A549 (cell line): ENCODE measurements at places on chromosomes 16 and 17.

- DNase-seq: no peak
Measured at GRCh38 chr17:15513856-15514459, 46.5 kb upstream of the CDRT4 start.

DNA sequence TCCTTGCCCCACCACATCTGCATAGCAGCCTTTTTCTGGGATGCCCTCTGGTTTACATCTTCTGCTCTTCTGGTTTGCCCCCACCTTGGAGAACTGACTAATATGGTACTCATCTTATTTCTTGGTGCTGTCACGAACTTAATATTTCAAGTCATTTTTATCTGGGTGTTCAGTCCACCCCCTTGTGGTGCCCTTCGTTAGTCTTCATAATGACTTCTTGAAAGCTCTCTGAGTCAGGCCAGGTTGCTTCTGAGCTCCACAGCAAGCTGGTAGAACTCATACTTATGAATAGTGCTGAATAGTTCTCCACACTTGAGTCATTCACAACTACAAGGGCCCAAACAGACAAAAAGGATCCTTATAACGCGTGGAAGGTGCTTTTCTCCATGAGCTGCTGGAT lies 35.8 kb upstream of the TEKT3 start:
- DNase-seq: no peak

DNA sequence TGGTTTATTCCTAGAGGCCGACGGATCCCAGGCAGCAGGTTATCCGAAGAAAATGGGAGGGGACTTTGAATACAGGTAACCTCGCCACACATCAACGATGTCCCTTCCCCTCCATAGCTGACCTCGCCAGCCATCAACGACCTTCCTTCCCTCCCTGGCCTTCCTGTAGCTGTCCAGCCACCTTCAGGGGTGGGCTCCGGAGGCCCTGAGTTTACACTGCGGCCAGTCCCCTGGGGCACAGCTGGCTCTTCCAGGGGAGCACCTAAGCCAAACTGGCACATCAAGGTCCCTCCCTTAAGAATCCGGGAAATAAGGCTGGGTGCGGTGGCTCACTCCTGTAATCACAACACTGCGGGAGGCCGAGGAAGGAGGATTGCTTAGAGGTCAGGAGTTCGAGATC lies 10.1 kb upstream of the RPH3AL start:
- no peak for DNase-seq

- no peak for DNase-seq
Measured at GRCh38 chr16:56298116-56298515, 106.8 kb downstream of the GNAO1 start.

GRCh38 chr17:69523244-69523861 lies 108.9 kb downstream of the MAP2K6 start:
- peak; percentile 28 for DNase-seq

DNA sequence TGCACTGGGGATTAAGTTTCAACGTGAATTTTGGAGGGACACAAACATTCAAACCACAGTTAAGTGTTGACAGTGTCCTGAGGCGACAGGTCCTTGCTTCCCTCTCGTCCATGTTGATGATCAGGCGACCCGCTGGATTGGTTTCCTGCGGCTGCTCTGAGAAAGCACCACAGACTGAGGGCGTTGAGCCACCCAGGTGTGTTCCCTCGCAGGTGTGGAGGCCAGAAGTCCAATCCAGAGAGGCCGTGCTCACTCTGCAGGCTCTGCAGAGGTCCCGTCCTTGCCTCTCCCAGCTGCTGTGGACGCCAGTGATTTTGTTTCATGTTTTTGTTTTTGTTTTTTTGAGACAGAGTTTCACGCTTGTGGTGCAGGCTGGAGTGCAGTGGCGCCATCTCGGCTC lies 22.4 kb upstream of the CBX2 start:
- no peak for DNase-seq

- DNase-seq: peak; percentile 34
Measured at GRCh38 chr17:5468075-5468473, 708 bp downstream of the DHX33 start.

DNA sequence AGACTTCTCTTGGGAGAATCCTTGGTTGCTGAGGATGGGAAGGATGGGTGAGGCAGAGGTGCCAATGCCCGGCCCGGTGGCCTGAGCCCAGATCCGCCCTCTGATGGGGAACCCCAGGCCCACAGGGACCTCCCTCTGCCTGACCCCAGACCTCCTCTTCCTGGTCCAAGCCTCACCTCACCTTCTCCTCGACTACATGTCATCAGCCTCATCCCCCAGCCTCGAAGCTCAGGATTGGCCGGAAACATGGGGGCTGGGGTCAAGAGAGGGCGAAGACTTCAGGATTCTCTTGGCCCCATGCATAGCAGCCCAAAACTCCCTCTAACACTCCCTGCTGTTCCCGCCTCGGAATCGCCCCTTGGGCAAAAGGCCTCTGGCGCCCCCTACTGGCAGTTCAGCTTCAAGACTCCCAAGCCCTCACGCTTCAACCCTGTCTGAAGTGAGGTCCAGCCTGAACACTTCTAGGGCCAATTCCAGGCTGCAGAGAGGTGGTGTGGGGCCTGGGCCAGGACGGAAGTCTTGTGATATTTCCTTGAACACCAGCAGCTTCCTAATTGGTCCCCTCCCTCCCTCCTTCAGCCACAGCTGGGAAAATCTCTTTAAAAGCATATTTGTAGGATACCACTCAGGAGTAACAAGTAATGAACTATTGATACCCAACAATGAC lies 47.2 kb downstream of the ARHGAP27 start:
- peak; percentile 94 for DNase-seq

GRCh38 chr16:84700446-84701300 lies 873 bp downstream of the USP10 start:
- DNase-seq: peak; percentile 29

- DNase-seq: no peak
Measured at GRCh38 chr16:55488306-55488705, 9.3 kb downstream of the MMP2 start.

GRCh38 chr16:4628283-4628682 lies 3.7 kb downstream of the MGRN1 start:
- DNase-seq: no peak

DNA sequence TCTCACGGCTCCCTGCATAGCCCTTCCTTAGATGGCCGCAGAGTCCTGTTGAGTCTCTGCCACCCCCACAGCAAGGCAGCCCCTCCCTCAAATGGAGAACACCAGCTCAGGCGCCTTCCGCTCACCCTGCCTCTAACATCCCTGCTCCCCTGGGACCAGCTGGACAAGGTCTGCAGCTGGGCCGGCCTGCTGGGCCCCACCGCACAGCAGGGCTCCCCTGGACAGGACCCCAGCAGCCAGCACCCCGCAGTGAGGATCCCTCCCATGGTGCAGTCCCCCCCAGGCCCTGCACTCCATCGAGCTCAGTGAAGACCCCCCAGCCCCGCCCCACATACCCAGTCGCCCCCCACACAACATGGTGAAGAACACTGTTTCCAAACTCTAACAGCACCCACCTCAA lies 10.2 kb downstream of the ATP2A3 start:
- DNase-seq: no peak

GRCh38 chr16:78446486-78446885 lies 347.0 kb downstream of the WWOX start:
- no peak for DNase-seq

DNA sequence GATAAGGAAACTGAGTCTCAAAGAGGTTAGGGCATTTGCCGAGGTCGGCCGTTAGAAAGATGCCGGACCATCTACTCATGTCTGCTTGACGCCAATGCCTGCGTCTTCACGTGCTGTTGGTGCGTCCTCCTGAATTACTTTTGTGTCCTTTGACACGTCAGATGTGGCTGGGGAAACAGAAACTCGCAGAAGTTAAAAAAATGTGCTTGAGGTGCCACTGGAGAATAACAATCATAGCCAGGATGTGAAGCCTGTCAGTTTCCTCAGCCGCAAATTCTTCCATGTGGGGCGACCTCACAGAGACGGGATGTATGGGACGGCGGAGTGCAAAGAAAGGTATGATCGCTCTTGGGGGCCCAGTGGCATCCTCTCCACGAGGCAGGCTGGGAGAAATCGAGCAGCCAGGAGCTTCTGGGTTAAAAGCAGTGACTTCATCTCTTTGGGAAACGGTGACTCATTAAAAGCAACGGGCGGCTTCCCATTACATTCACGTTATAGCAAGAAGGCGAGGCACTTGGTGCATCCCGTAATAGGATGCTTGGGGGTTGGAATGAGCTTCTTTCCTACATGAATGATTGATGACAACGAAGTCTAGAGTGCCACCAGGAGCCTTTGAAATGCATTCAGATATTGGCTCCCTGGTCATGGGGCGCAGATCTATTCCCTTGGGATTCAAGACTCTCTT lies 67.8 kb downstream of the BMERB1 start:
- peak; percentile 95 for DNase-seq

DNA sequence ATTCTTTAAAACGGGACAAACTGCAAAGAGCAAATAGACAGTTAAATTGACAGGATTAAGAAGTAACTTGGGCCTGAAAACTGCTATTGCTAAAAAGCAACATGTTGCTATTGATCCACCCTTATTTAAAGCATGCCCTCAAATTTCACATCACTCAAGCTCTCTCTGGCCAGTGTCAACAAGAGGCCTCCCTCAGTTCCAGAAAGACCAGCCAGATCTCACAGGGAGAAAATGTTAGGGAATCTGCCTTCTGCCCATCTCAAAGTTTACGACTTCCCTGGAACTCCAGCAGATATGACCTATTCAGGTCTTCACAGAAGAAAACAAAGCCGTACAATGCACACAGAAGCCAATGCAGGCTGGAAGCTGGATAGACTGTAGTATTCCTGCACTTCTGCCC lies 8.9 kb downstream of the CFAP20 start:
- DNase-seq: no peak

GRCh38 chr17:77456271-77456950 lies 315.6 kb downstream of the SEC14L1 start:
- no peak for DNase-seq

GRCh38 chr17:17728550-17729251 lies 47.4 kb downstream of the RAI1 start:
- DNase-seq: peak; percentile 62

DNA sequence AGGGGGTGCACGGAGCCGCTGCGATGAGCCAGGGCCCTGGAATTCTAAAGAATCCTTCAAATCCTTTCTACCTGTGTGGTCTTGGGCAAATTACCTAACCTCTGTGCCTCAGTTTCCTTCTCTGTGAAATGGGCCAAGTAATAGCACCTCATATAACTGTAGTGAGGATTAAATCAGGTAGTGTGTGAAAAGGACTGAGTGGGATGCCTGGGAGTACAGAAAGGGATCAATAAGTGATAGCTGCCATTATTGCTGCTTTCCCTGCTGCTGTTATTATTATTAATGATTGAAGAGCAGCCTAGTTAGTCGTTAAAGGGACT lies 958 bp downstream of the SCNN1G start:
- DNase-seq: no peak

DNA sequence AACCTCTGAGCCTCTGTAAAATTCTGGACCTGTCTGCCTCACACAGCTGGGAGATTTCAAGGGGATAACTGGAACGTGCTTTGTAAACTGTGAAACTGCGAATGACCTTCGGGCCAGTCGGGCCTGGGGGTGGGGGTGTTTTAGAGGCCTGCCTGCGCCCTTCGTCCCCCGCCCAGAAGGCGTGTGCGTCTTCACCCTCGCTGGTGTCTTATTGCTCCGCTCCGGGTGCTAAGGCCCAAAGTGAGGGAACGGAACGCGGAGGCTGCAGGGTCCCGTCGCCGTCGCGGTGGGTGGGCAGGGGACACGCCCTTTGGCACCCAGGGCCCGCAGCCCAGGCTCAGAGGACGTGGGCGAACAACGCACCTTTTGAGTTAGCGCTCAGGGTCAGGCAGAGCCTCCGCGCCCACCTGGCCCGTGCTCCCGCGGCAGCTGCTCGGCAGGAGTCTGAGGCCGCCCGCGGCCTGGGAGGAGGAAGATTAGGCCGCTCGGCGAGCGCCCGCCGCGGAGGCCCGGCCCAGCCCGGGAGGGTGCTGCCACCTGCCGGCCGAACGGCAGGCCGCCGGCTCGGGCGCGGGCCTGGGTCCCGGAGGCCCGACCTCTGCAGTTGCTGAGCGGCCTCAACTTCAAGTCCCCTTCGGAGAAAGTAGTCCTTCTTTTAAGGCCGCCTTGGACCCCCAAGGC lies 29.7 kb downstream of the DCAKD start:
- peak; percentile 93 for DNase-seq

DNA sequence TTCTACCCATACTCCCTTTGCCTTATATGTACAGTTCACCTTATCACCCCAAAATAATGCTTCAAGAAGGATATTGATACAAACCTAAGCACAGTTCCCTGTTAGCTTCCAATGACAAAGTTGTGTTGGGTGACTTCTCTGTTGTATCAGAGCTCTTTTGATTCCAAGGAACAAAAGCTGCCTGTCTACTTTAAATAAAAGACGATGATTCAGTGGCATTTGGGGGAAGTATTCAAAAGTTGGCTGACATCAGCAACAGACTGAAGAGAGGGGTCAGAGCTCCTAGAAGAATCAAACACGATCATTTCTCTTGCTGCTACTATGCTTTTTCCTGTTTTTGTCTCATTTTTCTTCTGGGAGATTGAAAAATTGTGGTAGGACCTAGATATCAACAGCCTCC lies 69.4 kb upstream of the CA10 start:
- no peak for DNase-seq

- DNase-seq: no peak
Measured at GRCh38 chr17:74393346-74393942, 26.1 kb downstream of the GPR142 start.

- DNase-seq: no peak
Measured at GRCh38 chr16:73887911-73888310, 408.7 kb upstream of the PSMD7 start.

GRCh38 chr17:48795444-48796162 lies 21.4 kb downstream of the TTLL6 start:
- peak; percentile 92 for DNase-seq

DNA sequence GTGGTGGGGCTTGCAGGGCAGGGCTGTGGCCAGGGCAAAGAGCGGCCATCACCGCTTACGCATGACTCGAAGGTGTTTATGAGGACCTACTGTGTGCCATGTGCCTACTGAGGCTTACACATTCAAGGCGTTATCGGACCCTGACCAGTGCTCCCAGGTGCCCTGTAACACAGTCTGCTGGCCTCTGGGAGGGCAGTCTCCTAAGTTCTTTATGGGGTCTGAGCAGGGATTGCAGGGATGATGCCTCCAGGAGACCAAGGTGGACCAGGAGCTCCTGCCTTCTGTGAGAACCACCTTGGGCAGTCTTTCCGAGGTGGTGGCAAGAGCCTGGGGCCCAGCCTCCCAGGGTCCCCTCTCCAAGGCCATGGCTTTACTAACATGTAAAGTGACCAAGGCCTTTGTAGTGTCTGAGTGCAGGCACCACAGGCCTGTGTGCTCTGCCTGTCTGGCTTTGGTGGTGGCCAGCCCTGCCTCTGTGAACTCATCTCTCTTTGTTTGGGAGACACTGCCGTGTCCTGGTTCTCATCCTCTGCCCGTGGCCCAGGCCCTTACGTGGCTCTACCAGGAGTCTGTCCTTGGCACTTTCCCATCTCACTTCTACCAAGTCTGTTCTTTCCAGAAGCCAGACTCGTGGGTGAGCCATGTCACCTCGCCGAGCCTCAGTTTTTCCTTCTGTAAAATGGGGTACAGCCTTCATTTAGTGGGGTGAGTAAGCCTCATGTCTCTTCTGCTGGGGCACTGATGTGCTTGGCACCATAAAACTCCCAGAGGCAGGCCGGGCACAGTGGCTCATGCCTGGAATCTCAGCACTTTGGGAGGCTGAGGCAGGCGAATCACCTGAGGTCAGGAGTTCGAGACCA lies 3.4 kb upstream of the SYNGR2 start:
- DNase-seq: no peak

- DNase-seq: no peak
Measured at GRCh38 chr16:9824200-9825068, 357.8 kb downstream of the GRIN2A start.
